RWPE2 (cell line): ENCODE measurements at places on chromosomes 1 and 21.

- no peak for DNase-seq
Measured at GRCh38 chr1:198693321-198693720, 54.5 kb downstream of the PTPRC start.

- no peak for DNase-seq
Measured at GRCh38 chr1:192442736-192443135, 125.9 kb downstream of the RGS21 start.

- no peak for DNase-seq
Measured at GRCh38 chr1:201482755-201483154, 13.8 kb upstream of the PHLDA3 start.

DNA sequence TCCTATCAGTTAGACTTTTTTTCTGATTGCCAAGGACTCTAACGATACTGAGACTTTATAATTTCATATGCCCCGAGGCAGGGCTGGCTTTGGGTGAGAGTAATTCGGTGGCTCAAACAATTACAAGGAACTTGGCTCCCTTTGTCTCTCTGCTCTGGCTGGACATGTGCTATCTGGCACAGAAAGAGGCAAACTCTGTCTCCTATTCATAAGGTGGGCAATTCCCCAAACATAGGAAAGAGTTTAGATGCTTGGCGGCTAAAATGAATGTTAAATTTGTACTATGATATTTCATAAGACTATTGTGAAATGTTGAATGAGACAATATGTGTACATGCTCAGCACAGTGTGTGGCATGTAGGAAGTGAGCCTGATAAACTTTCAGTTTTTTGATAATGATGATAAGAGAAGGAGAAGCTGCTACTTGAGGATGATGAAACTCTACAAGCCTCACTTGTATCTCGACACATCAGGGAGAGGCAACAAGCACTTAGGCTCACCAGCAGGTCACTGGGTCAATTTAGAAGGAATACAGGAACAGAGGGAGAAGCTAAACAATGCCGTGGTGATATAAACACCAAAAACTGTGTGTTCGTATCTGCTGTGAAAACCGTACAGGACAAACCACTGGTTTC, 12.6 kb upstream of the NTPCR start:
- DNase-seq: no peak

GRCh38 chr1:65105596-65105995, 42.4 kb upstream of the AK4 start:
- no peak for DNase-seq

DNA sequence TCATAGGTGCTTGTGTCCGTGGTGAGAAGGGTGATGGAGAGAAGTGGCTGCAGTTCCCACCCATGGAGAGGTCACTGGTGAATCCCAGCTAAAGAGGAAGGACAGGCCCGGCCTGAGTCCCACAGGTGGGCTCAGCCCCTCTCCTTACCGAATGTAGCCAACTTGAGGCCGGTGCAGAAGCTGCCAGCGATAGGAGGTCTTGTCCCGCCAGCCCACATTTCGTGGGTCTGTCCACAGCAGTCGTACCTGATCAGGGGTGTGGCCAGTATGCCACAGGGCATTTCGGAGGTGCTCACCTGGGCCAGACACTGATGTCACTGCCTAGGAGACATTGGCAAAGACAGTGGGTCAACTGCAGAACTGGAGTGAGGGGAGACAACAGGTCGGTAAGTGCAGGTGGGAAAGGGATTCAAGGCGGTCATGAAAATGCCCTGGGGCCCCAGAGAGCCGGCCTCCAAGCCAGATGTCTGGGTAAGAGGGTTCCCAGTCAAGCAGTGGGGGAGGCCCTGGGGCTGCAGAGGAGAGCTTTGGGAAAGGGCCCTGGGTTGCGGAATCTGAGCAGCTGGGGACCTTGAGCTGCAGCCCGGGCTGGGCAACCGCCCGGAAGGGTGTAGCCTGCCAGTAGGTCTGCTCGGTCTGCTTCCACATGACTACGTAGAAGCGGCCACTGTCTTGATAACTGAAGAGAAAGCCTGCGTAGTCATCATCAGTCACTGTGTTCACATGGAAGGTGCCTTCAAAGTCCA, 10.6 kb downstream of the THBS3 start:
- peak; percentile 43 for DNase-seq

GRCh38 chr1:212430416-212430815, 2.3 kb upstream of the NENF start:
- no peak for DNase-seq

- DNase-seq: no peak
Measured at GRCh38 chr1:93004566-93005251, 43.4 kb upstream of the DIPK1A start.

DNA sequence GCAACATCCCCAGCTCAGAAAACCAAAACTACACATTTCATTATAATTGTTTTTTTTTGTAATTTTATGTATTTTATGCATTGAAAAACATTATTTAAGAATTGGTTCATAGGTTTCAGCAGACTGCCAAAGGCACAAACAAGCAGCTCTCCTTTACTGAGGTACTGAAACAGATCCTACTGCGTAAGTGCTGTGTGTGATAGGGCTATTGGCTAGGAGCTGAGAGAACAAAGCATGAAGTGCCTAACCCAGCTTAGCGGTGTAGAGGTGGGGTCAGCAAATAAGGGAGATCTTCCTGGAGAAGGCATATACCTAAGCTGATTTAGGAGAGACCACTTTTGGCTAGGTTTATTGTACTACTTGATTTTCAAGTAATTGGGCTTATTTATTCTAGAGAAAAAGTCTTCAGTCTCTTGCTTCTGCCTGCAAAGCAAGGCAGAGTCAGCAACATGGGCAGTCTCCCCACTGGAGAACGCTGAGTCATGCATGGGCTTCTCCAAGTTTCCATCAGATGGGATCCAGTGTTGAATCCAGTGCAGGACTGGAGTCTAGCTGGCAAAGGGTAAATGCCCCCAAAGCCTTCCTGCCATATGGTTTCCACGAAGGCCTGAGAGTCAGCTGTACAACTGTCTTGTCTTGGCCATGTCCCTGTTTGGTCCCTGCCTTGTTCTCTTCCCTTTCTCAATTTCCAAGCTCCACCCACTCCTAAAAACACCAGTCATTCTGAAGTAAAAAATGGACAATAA, 18.0 kb upstream of the YTHDF2 start:
- no peak for DNase-seq

DNA sequence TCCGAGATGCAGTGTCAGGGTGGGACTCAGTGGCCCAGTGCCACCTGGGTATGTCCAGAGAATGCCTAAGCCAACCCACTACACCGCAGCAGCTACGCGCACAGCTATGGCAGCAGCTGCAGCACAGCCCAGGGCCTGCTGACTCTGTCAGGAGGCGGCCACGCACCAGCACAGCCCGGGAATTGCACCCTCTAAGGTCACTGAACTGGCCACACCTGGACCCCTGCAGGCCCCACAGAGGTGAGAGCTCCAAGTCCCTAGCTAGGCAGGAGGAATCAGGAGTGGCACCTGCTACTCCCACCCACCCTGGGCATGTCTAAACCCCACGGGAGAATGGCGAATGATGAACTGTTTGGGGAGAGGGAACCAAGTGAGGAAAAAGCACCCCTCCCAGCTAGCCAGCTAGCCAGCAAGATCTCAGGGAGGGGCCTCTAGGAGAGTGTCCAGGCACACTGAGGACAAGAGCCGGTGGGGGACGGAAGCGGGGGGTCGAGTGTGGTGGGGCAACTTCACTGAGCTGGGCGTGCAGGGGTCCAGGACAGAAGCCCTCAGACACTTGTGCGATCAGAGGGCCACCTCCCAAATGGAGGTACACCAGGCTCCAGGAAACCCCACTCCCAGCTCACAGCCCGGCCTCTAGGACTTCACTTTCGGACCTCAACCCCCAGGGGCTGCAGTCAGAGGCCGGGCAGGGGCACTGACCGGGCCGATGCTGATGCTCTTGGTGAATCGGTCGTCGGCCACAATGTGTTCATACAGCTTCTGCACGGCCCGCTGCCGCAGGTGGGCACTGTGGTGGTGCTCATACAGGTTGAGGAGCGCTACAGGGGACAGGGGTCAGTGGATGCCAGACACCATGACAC, 13.9 kb downstream of the LSS start:
- DNase-seq: peak; percentile 68

DNA sequence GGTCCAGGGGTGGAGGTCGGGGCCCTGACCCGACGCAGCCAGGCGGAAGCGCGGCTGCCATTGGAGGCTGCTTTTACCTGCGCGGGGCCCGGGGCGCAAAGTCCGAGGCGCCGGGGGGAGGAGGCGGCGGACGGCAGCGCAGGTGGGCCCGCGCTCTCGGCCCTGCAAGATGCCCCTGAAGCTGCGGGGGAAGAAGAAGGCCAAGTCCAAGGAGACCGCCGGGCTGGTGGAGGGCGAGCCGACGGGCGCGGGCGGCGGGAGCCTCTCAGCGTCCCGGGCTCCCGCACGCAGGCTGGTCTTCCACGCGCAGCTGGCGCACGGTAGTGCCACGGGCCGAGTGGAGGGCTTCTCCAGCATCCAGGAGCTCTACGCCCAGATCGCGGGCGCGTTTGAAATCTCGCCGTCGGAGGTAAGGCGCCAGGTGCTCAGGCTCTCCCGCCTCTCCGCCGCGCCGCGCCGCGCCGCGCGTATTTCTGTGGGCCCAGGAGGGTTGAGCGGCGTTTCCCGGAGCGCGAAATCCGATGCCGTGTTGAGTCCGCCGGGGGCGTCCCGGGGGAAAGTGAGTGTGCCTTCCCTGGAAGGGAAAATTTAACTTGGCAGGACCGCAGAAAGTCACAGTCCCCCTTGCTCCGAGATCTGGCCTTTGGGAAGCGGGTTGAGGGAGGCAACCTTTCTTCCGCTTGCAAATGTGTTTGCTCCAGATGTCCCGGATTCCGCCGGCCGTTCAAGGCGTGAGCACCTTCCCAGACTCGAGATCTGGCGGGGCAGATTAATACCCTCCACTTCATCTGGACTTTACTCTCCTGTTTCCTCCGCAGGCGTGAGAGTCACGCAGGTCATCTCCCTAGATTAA, at the start of gene GIPC2:
Gene GIPC2, plus strand, starts transcription at position 41 of the 853 bp plus-strand sequence. Its CDS starts 129 bp downstream, at position 170.
- no peak for DNase-seq

DNA sequence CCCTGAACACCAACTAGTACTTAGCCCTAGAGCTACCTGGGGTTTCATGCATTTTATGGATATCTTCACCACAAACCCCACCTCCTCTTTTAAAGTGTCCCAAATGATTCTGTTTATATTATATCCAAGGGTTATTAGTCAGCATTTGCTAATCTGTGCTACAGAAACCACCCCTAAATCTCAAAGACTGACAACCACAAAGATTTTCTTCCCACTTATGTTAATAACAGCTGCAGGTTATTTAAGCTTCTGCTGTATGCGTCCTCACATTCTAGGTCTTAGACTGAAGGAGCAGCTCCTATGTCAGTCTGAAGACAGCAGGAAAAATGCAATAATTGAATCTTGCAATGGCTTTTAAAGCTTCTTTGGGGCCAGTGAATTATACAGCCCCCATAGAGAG, 11.2 kb upstream of the PHC2 start:
- DNase-seq: no peak

GRCh38 chr1:108634521-108634920, 26.4 kb downstream of the HENMT1 start:
- DNase-seq: no peak

GRCh38 chr1:216207154-216207553, 216.1 kb downstream of the USH2A start:
- no peak for DNase-seq

- DNase-seq: no peak
Measured at GRCh38 chr1:111571239-111571638, 48.4 kb upstream of the RAP1A start.
